ENCODE measurements at places on chromosomes 1 and 21. TPM values are rescaled to one million over a fixed set of nuclear protein-coding genes. Genes with fewer than 3 reads are reported as not detected.

The C1orf226 gene
- not detected for total RNA-seq

The GPR137B gene
- total RNA-seq, result 6.6 TPM

The TMEM82 gene
- total RNA-seq, result not detected

The PLA2G2F gene
- not detected for total RNA-seq

The SAMD11 gene
- not detected for total RNA-seq

The VANGL1 gene
- total RNA-seq, result 7.8 TPM
